ENCODE measurements at places on chromosomes 13 and 19.

GRCh38 chr13:40161931-40162330 lies 504.5 kb downstream of the FOXO1 start:
- H3K36me3 ChIP-seq = no peaks in the 10 kb centered on the region
- peaks cover 22% of the 10 kb centered on the region for H3K27me3 ChIP-seq
- H3K4me1 ChIP-seq = peaks cover 5% of the 10 kb centered on the region
- no peak for DNase-seq
- no peak overlapping the region for H3K4me3 ChIP-seq

DNA sequence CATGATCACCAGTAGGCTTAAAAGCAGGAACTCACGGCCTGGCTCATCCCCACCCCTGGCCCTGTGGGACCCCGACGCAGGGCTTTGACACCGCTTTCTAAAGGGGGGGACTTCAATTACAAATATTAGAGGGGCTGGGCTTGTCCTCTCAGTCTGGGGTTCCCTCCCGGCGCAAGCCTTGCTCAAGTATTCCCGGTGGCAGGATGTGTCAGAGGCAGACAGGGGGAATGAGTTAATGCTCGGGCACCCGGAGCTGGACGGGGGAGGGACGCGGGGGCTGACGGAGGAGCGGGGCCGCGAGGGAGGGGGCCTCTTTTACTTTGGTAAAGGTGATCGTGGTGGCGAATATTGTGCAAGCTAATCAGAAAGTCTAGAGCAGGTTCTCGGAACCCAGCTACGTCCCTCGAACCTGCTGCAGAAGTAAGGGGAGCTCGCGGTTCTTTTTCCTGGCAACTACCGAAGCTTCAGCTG lies 1.1 kb downstream of the FGF14 start:
- peaks cover 80% of the 10 kb centered on the region for H3K27me3 ChIP-seq
- no peak for DNase-seq
- peaks cover 13% of the 10 kb centered on the region for H3K4me1 ChIP-seq

DNA sequence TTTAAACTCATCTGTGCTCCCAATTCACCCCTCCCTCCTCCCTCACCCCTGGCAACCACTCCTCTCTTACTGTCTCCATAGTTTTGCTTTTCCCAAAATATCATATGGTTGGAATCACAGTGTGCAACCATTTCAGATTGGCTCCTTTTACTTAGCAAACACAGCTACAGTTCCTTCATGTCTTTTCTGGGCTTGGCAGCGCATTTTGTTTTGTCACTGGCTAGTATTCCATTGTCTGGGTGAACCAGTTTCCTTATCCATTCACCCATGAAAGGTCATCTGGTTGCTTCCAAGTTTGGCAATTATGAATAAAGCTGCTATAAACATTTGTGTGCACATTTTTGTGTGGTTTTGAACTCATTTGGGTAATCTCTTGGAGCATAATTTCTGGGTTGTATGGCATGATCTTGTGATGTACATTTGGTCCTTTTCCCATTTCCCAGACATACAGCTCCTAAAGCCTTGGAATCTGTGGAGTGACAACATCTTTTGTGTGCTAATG lies 23.9 kb upstream of the GAS6 start:
- no peaks in the 10 kb centered on the region for H3K36me3 ChIP-seq
- no peak for DNase-seq
- peaks cover 6% of the 10 kb centered on the region for H3K27me3 ChIP-seq
- H3K4me1 ChIP-seq = peaks cover 4% of the 10 kb centered on the region
- H3K27ac ChIP-seq = no peak overlapping the region

DNA sequence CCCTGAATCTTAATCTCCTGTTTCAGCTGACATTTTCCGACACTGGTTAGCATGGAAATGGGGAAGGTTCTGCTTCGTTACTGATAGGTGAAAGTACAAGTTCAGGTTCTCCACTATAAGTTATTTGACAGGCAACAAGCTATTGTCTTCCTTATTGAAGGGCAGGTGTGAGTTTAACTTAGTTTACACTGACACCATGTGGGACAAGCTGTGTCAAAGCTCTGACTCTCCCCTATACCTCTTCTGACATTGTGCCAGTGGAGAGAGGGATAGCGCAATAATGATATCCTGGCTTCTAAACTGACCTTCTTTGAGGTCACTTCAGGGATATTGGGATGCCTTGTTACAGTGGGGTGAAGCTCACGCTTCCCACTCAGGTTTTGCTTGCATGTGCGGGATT lies 587.0 kb upstream of the SLITRK5 start:
- no peak overlapping the region for H3K4me3 ChIP-seq
- no peaks in the 10 kb centered on the region for H3K27me3 ChIP-seq
- no peaks in the 10 kb centered on the region for H3K4me1 ChIP-seq
- no peak overlapping the region for H3K27ac ChIP-seq

DNA sequence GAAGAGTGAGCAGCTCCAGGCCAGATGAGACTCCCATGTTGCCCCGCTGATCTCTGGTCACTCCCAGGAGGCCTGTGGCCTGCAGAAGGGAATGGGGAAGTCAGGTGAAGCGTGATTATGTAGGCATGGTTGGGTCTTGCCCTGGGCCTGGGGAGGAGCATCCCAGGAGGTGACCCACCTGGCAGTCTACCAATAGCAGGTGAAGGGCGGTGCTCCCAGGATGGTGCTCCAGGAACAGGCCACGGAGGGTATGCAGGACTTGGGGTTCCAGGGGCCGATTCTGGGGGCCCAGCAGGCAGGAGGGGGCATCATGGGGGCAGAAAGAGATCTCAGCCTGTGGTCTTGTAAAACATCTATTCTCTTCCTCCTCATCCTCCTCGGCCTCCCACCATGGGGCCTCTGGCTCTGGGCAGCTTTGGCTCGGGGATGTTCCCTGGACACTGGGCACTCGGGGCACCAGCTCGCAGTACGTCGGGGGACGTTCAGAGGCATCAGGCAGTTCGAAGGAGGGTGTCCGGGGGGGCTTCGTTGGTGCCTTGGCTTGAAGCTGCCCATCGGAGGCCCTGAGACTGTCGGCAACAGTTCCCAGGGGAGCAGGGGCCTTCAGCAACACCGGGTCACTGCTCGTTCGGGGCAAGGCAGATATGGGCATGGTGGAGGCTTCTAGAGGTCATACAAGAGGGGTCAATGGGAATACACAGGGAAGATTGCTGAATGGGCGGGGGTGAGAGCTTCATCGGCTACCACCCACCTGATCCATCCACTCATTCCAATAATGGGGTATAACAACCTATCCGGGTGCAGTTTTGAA lies 12.4 kb downstream of the SH2D3A start:
- peaks cover 9% of the 10 kb centered on the region for H3K4me1 ChIP-seq
- no peak for DNase-seq
- peaks cover 13% of the 10 kb centered on the region for H3K36me3 ChIP-seq

GRCh38 chr19:17246681-17247425 lies 1.1 kb upstream of the NR2F6 start:
- peaks cover 34% of the 10 kb centered on the region for H3K4me1 ChIP-seq
- DNase-seq = peak; percentile 33
- H3K36me3 ChIP-seq = no peaks in the 10 kb centered on the region
- H3K27ac ChIP-seq = peak overlapping the region; percentile 99

Measured in progenitor cell of endocrine pancreas (in vitro differentiated cells).